Activated CD4-positive, alpha-beta T cell treated with anti-CD3 and anti-CD28 coated beads, Interleukin-2, amount 50 U/mL, for 16 hours (primary cell): ENCODE measurements at places on chromosomes 7 and 10.

DNA sequence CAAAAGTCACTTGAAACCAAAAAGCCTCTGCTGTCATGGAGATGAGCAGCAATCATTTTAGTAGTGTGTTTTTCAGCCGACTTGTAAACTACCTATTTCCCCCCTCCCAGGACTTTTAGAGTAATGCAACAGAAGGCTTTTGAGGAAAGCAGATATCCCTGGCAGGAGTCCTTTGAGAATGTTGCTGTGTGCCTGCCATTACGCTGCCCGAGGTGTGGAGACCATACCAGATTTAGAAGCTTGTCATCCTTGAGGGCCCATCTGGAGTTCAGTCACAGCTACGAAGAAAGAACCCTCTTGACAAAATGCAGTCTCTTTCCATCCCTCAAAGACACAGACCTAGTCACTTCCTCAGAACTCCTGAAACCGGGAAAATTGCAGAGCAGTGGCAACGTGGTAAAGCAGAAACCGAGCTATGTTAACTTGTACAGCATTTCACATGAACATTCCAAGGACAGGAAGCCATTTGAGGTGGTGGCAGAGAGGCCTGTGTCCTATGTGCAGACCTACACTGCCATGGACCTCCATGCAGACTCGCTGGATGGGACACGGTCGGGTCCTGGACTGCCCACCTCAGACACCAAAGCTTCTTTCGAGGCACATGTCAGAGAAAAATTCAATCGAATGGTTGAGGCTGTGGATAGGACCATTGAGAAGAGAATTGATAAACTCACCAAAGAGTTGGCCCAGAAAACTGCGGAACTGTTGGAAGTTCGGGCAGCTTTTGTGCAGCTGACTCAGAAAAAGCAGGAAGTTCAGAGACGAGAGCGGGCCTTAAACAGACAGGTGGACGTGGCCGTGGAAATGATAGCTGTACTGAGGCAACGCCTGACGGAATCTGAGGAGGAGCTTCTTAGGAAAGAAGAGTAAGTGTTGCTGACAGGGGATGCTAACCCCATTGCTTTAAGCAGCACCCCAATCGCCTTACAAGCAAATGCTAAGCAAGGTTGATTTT, 2.2 kb downstream of the ZNF365 start:
- DNase-seq, result no peak

GRCh38 chr7:74212661-74213060, 2.9 kb downstream of the LAT2 start:
- DNase-seq, result no peak

GRCh38 chr10:17533731-17534130, 79.3 kb upstream of the ST8SIA6 start:
- DNase-seq, result no peak

DNA sequence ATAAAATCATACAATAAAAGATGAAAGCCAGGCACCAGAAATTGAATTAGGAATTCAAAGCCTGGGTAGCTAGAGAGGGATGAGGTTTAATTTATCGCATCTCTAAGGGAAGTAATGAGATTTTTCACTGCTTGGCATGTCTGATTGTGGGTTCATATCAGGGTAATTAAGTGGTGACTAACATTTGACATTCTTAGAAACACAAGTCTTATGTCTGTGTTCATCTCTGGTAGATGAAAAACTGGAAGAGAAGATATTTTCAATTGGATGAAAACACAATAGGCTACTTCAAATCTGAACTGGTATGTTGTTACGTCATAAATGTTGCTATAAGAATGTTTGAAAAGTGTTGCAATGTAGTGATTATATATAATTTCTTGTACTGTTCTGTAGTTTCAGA, 36.8 kb upstream of the ARMS2 start:
- DNase-seq, result no peak

- DNase-seq, result no peak
These were observed 172.3 kb downstream of the NRP1 start for GRCh38 chr10:33162248-33162575.

DNA sequence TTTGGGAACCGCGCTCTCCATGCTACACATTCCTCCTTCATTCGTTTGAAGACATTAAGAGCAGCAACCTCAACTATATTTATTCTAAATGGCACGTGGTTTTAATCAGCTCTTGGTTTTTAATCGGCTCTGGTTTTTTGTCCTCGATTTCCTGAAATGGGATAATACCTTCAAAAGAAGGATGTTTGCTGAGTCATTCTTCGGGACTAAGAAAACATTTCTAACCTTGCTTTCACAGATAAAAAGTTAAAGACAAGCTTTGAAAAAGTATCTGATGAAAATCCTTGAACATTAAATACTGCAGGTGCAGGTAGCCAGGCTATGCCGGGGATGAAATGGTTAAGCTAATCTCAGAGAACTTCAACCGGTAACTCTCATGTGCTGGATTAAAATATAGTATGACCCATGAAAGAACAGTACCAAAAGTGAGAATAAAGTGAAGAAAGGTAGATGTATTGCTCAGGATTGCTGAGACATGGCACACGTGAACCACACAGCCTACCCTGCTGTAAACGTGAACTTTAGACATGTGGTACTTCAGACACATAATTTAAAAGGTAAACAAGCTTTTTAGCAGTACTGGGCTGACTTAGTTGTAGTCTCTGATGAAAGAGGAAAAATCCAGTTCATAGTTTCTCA, 89.1 kb downstream of the PTPRN2 start:
- no peak for DNase-seq

DNA sequence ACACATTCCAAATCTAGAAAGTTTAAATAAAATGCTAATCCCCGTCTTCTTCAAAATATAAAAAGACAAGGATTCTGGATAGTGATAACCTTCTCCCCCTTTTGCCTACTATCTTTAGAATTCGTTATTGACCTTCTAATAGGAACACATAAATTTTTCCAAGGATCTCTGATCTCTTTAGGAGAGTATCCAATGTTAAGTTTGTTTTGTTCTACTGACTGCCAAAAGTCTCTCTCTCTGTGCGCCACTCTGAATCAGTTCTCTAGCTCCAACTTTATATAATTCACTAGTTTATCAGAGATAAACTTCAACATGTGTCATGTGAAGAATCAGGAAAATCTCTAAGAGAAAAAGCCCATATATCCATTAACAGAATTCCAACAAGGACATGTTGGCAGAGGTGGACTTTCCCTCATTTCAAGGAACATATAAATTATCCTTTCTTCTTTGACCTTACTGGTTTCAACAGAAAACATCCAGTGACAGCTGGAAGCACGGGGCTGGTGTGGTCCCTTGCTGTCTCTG, 615.6 kb downstream of the KCNMA1 start:
- DNase-seq, result no peak

- no peak for DNase-seq
These were observed 114.9 kb upstream of the PTN start for GRCh38 chr7:137458399-137458798.

GRCh38 chr10:131742500-131742951, 158.3 kb upstream of the PPP2R2D start:
- DNase-seq, result no peak

DNA sequence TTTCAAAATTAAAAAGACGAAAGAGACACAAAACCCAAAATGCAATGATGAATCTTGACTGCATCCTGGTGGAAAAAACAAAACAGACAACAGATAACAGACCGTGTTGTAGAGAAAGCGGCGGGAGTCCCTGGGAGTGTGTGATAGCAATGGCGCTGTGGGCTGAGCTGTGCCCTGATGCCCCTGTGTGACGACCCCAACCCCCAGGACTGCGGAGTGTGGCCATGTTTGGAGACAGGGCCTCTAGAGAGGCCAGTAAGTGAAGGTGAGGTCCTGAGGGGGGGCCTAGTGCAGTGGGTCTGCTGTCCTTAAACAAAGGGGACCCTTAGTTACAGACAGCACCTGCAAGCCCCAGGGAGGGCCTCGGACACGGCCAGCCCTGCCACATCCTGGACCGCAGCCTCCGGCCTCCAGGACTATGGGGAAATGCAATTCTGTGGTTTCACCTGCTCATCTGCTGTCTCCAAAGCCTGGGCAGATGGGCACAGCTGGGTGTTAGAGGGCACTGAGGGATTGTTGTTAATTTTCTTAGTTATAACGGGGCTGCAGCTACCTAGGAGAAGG, 277.7 kb downstream of the DNAJB6 start:
- no peak for DNase-seq

GRCh38 chr10:21193196-21193595, 296.1 kb upstream of the NEBL start:
- DNase-seq, result no peak

DNA sequence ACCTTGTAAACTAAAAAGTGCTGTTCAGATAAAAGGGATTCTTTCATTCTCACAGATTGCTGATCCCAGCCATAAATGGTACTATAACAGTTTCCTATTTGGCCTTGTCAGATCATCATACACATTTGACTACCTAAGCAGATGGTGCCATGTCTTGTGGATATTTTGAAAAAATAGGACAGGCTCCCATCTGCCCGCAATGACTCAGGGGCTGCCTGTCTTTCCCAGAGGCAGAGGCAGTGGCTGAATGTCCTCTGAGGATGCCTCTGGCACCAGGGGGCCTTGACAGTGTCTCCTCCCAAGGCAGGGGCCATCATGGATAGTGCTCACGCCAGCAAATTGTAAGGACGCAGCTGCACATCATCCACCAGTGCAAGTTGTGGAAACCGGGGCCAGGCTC, 323.0 kb upstream of the PODXL start:
- no peak for DNase-seq

DNA sequence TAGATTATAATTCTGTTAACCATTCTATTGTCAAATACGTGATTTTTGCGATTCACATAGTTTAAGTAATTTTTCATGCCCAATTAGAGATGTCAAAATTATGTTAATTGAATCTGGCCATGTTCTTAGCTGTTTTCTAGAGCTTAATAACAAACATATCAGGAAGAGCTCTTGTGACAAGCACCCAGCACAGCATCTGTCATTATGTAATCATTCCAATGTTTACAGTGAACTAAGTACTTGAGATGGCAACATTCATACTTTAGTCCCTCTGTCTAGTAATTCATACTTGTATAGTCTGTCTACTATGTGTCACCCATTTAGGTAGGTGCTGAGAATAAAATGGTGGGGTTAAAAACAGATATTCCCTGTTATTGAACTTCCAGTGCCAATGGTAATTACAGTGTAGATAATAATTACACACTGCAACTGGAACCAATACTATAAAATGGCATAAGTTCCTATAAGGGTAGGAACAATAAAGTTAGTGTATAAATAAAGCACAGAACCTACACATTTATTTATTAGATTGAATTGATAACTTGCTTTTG, 55.2 kb downstream of the ZEB1 start:
- DNase-seq, result no peak

DNA sequence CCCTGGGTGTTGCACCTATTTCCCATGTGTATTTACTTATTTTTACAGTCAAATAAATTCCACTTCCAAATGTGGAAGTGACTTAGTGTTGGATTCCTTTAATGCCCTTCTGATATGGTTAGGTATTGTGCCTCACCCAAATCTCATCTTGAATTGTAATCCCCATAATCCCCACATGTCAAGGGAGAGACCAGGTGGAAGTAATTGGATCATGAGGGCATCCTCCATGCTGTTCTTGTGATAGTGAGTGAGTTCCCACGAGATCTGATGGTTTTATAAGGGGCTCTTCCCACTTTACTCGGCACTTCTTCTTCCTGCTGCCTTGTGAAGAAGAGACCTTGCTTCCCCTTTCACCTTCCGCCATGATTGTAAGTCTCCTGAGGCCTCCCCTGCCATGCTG, 136.9 kb downstream of the SNX10 start:
- no peak for DNase-seq

DNA sequence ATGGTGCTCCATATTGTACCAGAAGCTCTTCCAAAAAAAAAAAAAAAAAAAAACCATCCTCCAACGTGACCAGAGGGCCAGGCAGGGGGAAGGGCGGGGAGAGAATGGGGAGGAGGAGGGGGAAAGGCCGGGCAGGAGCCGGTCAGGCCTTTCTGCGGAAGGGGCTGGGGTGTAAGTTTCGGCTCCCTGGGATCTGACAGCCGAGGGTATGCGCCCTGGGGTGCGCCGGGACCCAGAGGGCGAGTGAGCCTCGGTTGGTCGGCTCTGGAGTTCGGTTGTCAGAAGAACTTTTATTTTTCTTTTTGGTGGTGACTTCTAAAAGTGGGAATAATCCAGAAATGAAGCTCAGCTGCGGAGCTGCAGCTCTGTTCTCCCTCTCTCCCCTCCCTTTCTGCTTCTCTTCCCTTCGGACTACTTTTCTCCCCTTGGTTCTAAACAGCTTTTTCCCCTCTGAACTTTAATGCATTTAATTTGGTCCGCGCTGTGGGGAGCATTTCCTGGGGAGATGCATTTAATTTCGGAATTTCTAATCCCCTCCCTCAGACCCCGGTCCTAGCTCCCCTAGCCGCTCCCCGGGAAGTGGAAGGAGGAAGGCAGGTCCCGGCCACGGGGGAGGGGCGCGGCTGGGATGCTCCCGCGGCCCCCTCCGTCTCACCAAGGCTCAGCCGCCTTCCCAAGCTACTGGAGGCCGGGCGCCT, 3.9 kb upstream of the PAX2 start:
- DNase-seq, result no peak

DNA sequence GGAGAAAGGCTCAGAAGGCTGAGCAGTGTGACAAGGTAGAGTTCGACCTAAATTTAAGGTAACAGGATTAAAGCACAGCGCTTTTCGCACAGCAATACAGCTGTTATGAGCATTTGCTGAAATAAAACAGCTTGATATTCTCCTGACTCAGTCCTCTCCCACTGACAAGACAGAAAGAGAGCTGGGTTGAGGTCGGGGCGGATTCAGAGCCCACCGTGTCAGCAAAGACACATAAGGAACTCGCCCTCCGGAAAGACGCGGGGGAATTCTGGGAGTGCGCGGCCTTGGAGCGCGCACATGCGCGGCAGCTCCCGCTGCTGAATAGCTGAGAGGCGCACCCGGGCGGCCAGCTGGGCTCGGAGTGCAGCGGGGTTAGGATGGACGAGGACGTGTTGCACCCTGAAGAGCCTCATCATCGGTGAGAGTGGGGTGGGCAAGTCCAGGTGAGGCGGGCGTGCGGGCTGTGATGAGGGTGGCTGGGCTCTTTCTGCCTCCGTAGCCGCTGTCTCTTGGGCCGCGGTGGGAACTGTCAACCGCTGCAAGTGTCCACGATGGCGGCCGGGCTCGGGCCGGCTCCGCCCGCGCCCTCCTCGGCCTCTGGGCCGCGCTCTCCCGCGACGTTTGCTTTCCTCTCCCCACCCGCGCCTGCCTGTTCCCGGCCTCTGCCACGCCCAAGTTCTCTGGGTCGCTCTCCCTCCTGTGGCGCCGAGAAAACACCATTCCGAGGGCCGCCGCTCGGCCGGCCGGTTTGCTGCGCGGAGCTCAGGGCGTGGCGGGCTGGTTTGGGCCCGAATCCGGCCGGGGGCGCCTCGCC, 120.6 kb downstream of the LYZL1 start:
- DNase-seq, result peak; percentile 63

- DNase-seq, result no peak
These were observed 6.0 kb downstream of the HNRNPF start for GRCh38 chr10:43402880-43403452.

- no peak for DNase-seq
These were observed 1.6 kb upstream of the EPC1 start for GRCh38 chr10:32348297-32349198.

DNA sequence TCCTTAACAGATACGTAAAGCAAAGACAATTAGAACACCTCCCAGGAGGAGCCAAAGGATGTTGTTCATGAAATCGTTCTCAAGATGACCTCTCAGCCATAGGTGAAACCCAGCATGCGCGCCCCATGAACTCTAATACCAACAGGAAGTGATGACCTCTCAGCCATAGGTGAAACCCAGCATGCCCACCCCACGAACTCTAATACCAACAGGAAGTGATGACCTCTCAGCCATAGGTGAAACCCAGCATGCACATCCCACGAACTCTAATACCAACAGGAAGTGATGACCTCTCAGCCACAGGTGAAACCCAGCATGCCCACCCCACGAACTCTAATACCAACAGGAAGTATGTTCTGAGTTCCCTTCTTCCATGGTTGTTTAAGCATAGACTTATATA, 205.2 kb upstream of the ADARB2 start:
- no peak for DNase-seq
